ENCODE measurements at places on chromosomes 1 and 21.

DNA sequence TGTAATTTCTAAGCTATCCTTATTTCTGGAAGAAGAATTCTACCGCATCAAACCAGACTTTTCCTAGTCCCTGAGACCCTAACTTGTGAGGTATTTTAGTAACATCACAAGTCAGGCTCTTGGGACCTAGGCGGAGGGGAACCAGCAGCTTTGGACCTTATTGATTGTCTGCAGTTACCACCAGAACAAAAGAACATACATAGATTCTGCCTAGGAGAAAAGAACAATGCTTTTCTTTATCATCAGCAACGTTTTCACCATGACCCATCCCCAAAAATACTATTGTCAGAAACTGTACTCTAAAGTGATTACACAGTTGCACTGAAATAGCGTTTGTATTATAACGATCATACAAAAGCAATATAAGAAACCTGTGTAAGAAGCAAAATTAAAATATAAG, 860.4 kb downstream of the USP25 start:
- no peak for DNase-seq

DNA sequence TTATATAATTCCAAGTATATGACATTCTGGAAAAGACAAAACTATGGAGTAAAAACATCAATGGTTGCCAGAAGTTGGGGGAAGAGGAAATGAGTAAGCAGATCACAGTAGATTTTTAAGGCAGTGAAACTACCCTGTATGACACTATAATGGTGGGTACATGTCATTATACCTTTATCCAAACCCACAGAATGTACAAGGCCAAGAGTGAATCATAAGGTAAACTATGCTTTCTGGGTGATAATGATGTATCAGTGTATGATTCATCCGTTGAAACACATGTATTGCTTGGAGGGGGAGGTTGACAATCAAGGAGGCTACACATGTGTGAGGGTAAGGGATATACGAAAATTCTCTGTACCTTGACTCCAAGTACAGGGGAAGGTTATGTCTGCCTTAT, 862.7 kb downstream of the PLA2G4A start:
- no peak for DNase-seq

- peak; percentile 76 for DNase-seq
Observed at GRCh38 chr1:112618721-112619517, at the start of gene ST7L. Gene ST7L (minus strand): TSS chr1:112619141. CDS start chr1:112619113, 28 bp downstream.

GRCh38 chr21:31072533-31072932, 34.3 kb upstream of the KRTAP19-8 start:
- no peak for DNase-seq

GRCh38 chr1:99829269-99829668, 20.9 kb upstream of the AGL start:
- no peak for DNase-seq

DNA sequence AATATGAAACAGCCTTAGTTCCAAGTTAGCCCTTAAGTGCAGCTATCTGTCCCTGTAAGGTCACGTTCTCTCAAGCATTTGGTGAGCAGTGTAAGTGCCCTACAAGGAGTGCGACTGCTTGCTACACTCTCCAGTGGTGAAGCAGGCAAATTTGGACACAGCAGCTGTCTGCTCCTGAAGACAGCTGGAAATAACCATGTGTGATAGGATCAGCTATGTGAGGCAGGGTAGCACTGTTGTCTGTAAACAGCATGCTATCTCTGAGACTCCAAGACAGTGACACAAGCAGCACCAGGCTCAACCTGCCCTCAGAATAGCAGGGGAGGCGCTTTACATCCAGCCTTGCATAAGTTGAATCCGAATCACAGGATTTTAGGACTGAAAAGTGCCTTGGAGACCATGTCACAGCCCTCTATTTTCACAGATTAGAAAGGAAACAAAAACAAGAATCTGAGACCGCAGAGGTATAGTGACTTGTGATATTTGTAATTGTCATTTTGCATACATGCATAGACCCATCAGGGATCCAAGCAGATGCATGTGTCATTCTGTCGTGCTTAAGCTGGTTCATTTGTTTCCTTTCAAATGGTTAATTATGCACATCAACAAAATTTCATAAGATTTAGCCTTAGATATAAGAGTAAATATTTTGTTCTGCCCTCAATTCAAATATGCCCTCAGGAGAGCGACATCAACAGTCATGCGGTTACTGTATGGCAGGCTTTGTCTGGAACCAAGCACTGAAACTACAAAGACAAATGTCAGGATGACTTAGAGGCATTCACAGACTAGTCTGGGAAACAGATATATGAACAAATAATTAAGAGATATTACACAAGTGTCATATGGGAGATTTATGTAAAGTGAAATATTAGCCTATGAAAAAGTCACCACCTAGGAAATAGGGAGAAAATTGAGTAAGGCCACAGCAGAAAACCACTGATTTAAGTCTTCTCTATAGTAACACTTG, 134.9 kb upstream of the NRIP1 start:
- DNase-seq: no peak

DNA sequence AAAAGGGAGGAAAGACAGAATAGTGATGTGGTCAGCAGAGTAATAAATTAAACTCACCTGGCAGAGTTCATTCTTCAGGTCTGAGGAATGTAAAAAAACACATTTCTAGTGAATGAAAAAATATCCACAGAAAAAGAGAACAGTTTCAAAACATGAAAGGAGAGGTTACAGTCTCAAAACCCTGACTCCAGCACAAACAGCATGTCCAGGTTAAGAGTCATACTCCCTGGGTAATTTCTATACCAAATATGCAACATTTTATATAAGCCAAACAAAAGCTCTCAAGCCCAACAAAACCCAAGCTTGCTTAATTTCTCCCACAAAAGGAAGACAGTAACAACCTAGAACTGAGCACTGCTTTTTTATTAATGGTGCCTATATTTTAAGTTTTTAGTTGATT, 173.0 kb downstream of the NTMT2 start:
- DNase-seq: no peak

GRCh38 chr1:169348383-169349036, 19.1 kb downstream of the NME7 start:
- peak; percentile 70 for DNase-seq

- DNase-seq: no peak
Observed at GRCh38 chr21:15617964-15618363, 111.8 kb upstream of the USP25 start.

DNA sequence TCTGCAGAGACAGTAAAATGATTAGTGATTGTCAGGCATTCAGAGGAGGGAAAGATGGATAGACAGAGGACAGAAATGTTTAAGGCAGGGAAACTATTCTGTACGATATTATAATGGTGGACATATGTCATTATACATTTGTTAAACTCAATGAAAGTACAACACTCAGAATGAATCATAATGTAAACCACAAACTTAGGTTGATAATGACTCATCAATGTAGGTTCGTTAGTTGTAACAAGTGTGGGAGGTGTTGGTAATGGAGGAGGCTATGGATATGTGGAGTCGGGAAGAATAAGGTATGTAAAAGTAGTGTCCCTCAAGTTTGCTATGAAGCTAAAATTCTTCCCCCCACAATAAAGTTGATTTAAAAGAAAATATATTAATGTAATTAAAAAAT, 455.0 kb downstream of the BRINP3 start:
- no peak for DNase-seq

DNA sequence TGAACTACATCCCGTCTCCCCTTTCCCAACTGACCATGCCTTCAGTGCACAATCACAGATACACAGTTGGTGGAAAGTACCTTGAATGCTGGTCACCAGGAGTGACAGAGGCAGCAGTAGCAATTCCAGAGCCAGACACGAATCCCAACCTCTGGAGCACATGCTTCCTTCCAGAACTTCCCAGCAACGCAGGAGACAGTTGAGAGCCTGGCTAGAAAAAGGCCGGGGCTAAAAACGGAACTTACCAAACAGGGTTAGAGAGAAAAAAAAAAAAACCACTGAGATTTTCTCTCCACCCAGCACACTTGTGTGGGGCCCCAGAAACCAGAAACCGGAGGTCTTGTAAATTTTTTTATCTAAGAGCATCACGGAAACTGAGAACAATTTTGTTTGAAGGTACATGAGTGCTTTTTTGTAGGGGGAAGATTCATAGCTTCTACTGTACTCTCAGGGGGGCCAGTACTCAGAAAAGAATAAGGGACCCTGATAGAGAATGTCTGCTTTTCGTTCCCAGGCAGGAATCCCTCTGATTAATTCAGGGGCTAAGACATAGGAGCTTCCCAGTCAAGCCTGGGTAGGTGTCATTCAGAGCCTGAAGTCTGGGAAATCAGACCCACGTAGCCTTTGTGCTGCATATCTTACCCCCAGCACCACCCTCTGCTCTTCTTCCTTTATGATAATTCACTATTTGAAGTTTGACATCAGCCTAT, at the start of gene CD48:
Gene CD48, minus strand, starts transcription at position 221 of the 710 bp plus-strand sequence. Its CDS starts 59 bp downstream, at position 162.
- no peak for DNase-seq

GRCh38 chr1:231715816-231716722, 89.5 kb downstream of the DISC1 start:
- DNase-seq: no peak

DNA sequence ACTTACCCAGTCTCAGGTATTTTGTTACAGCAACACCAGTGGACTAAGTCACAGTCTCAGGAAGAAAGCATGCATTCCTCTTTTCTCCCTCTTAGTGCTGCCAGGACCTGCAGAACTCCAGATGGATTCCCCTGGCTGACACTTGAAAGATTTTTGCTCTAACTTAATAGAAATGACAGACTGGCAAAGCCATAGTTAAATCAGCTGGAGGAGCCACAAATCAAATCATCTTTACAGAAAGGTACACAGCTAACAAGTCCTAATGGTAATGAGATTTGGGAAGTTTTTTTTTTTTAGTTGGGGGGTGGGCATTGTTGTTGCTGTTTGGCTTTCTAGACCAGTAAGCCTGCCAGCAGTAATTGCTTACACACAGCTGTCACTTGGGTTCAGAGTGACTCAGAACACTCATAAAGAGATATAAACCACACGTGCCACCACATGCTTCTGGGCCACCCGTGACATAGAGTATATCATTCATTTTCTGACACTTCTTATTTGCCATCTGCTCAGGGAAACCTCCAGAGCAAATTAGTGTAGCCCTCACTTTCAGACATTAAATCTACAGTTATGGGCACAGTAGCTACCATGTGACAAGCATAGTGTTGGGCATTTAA, 72.4 kb downstream of the FH start:
- DNase-seq: no peak

GRCh38 chr1:157043685-157044084, 1.9 kb downstream of the ARHGEF11 start:
- peak; percentile 2 for DNase-seq

- peak; percentile 40 for DNase-seq
Observed at GRCh38 chr1:175319112-175319911, 126.7 kb upstream of the KIAA0040 start.

DNA sequence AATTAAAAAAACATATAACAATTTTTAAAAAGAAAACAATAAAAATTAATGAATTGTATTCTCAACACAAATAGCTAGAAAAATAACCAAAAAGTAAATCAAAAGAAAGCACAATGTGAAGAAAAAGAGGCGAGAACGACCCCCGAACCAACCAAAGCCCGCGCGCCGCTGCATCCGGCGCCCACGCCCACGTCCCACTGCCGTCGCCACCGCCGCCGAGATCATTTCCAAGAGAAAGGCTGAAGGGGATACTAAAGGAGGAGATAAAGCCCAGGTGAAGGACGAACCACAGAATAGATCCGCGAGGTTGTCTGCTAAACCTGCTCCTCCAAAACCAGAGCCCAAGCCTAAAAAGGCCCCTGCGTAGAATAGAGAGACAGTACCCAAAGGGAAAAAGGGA, 11.8 kb upstream of the ABCB10 start:
- DNase-seq: no peak

- no peak for DNase-seq
Observed at GRCh38 chr1:205170532-205171269, 40.8 kb downstream of the DSTYK start.

- no peak for DNase-seq
Observed at GRCh38 chr1:235270625-235271024, 57.4 kb downstream of the ARID4B start.

- DNase-seq: no peak
Observed at GRCh38 chr1:162207862-162208261, 138.4 kb downstream of the NOS1AP start.

GRCh38 chr1:197065559-197065958, 1.5 kb downstream of the F13B start:
- DNase-seq: no peak

- no peak for DNase-seq
Observed at GRCh38 chr1:87542697-87543096, 214.0 kb downstream of the LMO4 start.

- DNase-seq: no peak
Observed at GRCh38 chr1:219185486-219186117, 11.9 kb downstream of the LYPLAL1 start.
